ENCODE measurements at places on chromosomes 13 and 19.

DNA sequence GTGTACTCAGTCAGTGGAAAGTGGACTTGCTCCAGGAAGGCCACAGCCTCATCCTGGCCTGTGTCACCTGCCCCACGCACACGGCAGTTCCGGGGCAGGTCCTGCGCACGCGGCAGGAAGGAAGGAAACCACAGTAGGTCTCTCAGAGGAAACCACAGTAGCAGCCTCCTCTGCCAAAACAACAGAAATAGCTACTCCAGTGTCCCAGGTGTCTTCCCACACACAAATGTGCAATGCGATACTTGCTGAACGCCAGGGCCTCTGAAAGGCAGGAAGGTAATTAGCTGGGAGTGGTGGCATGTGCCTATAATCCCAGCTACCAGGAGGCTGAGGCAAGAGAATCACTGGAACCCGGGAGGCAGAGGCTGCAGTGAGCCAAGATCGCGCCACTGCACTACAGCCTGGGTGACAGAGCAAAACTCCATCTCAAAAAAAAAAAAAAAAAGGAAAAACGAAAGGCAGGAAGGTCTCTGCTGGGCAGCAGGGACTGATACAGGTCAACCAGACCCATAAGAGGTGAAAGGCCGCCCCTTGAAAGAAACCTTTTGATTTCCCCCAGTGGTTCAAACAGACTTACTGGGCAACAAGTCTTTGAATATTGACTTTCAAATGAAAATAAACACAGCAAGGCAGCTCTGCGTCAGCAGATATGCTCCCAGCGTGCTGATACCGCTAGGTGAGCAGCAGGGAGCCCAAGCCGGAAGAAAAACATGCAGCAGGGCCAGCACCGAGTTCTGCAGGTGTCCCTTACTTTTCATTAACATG is 49.5 kb downstream of the CRYL1 start:
- peak; percentile 17 for DNase-seq

DNA sequence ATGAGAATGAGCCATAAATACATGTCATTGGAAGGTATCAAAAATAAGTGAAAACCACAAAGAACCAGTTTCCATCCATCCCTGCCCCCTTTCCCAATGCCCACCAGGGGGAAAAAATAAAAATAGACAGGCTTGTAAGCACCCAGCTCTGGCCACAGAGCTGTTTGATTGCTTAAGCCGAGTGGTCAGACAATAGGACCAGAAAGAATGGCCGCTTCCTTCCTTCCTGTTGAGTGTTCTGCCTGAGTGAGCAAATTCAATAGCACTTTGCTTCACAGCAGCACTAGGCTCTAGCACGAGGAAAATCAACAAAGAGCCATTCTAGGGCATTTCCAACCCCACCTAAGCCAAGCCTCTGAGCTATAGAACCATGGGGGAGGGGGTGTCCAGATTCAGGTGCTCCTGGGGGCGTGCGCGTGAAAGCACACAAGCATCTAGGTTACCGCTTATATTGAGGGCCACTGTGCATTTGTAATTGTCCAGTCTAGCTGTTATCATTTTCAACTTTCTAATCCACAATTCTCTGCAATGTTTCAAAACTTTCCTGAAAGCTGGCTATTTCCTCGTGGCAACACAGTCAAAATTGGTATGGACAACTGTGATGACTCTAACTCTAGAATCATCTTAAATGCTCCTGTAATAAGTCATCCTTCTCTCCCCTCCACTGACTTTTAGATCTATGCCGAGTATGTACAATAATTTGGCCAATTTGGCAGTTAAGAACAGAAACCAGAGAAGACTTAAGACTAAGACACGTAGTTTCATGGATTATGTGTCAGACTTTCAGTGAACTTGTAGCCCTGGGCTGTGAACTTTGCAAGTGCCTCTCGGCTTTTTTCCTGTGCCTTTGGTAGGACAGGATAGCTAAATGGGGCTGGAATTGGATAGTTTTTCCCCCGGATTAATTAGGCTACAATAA is 64.3 kb downstream of the SPRY2 start:
- peak; percentile 91 for DNase-seq

GRCh38 chr19:50357178-50358100 is 8.0 kb downstream of the NAPSA start:
- DNase-seq: peak; percentile 40

- no peak for DNase-seq
These were observed 95.6 kb upstream of the ZNF98 start for GRCh38 chr19:22517496-22518411.

GRCh38 chr13:48320891-48321510 is 17.4 kb downstream of the RB1 start:
- DNase-seq: no peak

- peak; percentile 37 for DNase-seq
These were observed 11.1 kb upstream of the DHRS12 start for GRCh38 chr13:51814825-51815650.

DNA sequence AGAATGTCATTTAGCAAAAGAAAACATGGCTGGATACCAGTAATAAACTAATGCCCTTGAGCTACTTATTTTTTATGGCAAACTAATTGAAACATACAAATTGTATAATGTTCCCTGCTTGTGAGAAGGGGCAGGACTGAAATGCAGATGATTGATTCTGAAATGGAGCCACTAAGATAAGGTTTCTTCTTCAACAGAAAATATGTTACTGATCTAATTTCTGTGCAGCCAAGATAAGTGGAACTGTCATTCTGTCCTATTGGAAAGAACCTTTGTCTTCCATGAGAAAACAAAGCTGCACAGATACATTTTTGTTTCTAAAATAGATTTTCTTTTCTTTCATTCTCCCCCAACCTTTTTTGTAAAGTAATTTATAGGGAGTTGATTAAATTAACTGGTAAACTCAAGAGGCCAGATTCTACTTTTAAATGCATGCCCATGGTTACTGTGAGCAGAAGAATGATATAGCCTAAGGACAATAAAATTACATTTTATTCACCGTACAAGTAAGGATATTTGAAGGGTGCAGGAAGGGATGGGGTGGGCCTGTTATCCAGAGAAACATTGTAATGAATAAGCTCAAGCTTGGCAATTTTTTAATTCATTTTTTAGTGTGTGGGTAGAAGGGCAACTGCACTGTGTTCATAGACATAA is 39.9 kb downstream of the STARD13 start:
- DNase-seq: no peak

- DNase-seq: peak; percentile 95
These were observed 12.9 kb downstream of the SPC24 start for GRCh38 chr19:11142528-11143171.

- no peak for DNase-seq
These were observed at the start of gene PLIN4 for GRCh38 chr19:4518345-4519171. Gene PLIN4, minus strand, starts transcription at chr19:4518486. Its CDS starts 214 bp downstream, at chr19:4518272.

DNA sequence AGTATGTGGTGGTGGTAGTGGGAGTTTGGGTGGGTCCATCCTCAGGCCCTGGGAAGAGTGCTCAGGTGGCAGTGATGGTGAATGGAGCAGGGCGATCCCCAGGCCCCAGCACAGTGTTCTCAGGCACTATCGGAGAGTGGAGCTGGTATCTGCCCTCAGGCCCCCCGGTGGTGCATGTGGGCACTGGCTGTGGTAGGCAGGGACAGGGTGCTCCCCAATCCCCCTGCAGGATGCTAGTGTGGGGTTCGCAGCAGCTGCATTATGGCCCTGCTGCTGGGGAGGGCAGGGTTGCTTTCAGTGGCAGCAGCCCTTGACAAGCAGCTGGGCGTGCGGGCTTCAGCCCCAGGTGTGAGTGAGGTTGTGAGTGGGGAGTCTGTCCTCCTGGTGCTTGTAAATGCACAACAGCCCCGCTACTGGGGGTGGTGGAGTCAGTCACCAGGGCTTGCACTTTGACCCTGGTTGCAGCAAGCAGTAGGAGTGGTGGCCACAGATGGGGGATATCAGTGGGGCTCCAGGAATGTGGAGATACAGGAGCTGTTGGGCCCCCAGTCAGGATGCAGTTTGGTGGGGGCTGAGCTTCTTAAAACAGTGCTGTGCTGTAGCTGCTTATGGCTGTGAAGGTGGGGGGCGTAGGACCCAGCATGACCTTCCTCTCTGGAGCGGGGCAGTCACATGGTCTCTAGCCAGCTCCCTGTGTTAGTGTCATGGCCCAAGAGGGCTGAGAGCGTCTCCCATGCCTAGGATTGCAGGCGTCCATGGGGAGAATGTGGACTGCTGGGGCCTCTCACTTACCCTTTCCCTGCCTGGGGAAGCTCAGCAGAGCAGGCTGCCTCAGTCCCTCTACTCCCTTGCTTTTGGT is 38.7 kb upstream of the ARHGEF7 start:
- no peak for DNase-seq

DNA sequence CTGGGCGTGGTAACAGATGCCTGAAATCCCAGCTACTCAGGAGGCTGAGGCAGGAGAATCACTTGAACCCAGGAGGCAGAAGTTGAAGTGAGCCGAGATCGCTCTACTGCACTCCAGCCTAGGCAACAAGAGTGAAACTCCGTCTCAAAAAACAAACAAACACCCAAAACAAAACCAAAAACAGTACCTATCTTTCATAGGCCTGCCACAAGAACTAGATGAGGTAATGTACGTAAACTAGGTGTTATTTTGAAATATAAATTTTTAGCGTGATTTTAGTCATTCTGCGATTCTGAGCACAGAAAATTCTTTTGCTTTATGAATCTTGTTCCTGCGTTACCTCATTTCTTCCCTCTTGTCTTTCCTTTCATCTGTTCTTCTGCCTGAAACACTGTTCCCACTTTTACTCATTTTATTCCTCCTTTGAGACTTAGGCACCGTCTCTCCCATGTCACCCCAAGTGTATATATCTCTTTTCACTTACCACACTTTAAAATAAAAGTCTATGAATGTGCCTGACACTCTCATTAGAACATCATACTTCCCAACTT is 238.2 kb upstream of the HTR2A start:
- no peak for DNase-seq

- peak; percentile 60 for DNase-seq
These were observed 52.8 kb downstream of the TNFSF13B start for GRCh38 chr13:108322206-108322824.

DNA sequence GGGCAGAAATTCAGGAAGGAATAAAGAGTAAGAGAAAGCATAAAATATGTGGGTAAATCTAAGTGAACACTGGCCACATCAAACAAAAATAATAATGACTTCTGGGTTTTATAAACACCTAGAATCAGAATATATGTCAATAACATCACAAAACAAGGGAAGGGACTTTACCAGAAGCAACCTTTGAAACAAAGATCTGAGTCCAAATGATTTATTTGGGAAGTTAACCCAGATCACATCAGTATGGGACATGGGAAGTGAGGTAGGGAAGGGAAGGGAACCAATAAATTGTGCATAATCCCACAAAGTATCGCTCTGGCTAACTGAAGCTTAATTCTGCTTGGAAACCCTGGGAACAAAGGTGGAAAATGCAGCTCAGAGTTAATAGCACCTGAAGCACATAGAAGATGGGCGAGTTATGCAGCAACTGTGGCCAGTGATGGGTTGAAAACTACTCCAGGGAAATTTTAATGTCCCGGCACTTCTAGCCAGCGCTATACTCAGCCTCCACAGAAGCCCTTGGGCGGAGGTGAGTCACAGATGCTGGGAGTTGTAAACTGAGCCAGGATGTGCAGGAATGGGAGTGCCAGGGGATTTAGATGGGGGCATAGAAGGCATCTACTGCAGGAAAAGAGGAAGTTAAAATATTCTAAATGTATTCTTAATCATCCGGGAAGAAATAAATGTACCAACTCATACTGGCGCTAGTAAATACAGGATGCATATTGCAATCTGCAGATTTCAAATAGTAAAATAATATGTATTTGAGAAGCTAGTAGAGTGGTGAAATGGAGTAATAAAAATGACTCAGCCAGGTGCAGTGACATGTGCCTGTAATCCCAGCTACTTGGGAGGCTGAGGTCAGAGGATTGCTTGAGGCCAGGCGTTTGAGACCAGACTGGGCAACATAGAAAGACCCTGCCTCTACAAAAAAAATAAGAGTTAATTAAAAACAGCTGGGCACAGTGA is 34.2 kb upstream of the CEBPG start:
- no peak for DNase-seq

GRCh38 chr13:43272851-43273250 is 249.5 kb downstream of the DNAJC15 start:
- no peak for DNase-seq

- no peak for DNase-seq
These were observed 4.8 kb upstream of the CEACAM16 start for GRCh38 chr19:44694184-44694579.

- peak; percentile 19 for DNase-seq
These were observed 66.7 kb upstream of the MIR17HG start for GRCh38 chr13:91280801-91281200.

DNA sequence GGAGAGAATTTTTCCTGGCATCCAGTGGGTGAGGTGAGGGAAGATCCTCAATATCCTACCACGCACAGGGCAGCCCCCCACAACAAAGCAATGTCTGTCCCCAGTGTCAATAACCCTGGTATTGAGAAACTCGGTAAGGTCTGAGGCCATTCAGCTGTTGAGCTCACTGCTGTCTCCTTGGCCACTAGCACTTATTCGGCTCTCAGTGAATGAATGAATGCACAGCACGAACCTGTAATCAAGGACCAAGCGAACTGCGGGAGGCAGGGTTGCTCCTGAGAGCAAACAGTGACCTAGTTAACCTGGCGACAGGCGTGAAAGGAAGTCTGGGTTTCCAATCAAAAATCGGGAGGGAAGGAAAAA is 640 bp downstream of the ZSCAN5A start:
- DNase-seq: no peak

- no peak for DNase-seq
These were observed 284.9 kb downstream of the KLF12 start for GRCh38 chr13:73849292-73849691.

- no peak for DNase-seq
These were observed 1.1 kb downstream of the LNX2 start for GRCh38 chr13:27619093-27619727.

GRCh38 chr19:8135946-8136618 is 13.3 kb downstream of the FBN3 start:
- DNase-seq: no peak

DNA sequence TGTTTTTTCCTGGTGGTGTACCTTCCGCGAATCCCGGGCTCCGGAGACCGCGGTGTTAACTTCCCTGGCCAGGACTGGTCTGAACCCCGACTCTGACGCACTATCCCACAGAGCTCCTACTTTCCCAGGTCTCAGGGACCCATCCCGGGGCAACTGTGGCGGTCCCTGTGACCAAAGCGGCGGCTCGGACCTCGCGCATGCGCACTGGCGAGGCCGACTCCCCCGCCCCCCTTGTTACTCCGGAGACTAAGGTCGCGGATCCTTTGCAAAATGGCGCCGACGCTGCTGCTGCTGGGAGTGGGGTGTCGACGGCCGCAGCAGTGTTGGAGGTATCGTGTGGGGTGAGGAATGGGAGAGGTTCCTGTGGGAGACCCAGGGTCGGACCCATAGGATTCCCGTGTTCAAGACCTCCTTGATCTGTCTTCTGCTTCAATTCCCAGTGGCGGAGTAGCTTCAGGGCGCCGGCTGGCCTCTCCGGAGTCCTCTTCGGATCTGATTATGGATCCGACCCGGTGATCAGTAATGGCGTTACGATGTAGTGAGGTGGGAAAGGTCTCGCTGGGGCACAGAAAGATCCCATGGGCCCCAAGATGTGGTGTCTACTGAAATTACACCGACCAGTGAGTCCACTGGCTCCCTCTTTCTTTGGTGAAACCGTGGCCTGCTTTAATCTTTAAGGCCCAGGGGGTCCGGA is 66.6 kb upstream of the ZNF527 start:
- DNase-seq: no peak
